ENCODE measurements at places on chromosomes 7 and 10.

GRCh38 chr10:15306735-15307280 is 64.3 kb downstream of the FAM171A1 start:
- no peak for DNase-seq

DNA sequence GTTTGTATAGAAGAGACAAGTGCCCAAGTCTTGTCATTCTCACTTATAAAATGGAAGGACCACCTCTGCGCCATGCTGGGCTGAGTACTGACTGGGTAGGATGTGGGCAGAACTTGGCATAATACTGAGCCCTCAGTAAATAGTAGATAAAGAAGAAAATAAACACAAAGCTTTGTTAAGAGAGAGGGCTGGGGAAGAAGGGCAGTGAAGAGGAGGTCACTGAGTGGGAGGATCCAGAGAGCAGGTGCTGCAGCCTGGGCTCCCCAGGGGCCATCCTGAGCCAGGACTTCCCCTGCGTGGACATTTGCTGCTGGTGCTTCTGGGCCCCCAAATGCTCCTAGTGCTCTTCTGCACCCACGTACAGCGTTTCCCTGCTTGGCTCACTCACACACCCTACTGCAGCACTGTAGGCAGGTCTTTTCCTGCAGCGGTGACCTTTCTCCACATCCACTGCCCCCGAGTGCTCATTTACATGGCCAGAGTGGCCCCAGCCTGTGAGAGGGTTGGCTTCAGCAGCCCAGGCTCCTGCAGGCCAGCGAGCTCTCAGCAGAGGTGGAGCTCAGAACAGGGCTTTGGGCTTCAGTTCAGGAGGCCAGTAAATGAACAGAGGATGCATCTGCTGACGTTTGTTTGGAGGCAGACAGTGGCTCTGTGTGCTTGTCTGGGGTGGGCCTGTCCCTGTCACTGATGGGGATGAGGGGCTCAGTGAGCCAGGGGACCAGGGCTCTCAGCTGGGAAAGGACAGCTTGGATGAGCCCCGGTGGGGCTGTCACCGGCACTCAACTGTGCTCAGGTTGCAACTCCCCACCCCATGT is 164.6 kb downstream of the ADARB2 start:
- DNase-seq = no peak

GRCh38 chr10:51522858-51523257 is 176.5 kb downstream of the CSTF2T start:
- no peak for DNase-seq

- no peak for DNase-seq
Observed at GRCh38 chr7:929311-929711, 25.2 kb downstream of the ADAP1 start.

DNA sequence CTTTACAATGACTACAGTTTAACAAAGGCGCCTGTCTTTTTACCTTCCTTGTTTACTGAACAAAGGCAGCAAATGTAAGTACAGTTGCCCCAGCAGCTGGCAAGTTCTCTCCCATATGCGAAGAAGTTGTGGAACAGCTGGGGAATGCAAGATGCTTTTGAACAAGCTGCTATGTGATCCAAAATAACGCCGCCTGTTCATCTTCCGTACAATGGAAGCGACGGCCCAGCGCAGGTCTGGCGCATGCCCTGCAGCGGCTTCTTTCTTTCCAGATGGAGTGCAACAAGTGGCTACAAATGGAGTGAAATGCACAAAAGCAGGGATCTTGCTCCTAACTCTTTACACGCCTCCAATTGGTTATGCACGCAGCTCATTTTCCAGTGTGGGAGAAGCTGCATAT is 97.0 kb upstream of the SVIL start:
- DNase-seq = no peak

DNA sequence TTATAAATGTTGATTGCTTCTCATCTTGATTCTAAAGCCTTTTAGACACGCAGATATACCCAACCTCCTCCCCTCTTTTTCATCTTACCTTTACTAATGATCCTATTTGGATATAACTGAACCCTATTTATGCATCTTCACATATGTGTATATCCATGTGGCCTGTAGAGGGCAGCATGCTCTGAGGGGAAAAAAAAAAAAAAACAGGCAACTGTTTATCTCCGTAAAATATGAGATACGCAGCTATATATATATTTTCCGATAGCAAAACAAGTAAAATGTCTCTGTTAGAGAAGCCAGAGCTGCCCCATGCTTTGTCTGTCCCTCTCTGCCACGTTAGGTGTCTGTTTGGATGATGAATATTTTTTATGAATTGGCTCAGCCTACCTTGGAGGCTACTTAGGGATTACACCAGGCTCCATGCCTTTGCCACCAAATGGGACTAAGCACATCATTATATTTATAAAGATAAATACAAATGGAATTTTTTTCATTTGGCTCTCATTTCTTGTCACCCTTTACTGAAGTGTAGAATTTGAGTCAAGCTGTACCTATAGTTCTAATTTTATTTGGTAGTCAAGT is 174.8 kb upstream of the FZD1 start:
- no peak for DNase-seq

- no peak for DNase-seq
Observed at GRCh38 chr7:3910054-3910453, 609.0 kb downstream of the SDK1 start.

GRCh38 chr10:117698809-117699208 is 156.3 kb downstream of the EMX2 start:
- no peak for DNase-seq

GRCh38 chr7:157544980-157545680 is 208.3 kb downstream of the DNAJB6 start:
- DNase-seq = no peak

DNA sequence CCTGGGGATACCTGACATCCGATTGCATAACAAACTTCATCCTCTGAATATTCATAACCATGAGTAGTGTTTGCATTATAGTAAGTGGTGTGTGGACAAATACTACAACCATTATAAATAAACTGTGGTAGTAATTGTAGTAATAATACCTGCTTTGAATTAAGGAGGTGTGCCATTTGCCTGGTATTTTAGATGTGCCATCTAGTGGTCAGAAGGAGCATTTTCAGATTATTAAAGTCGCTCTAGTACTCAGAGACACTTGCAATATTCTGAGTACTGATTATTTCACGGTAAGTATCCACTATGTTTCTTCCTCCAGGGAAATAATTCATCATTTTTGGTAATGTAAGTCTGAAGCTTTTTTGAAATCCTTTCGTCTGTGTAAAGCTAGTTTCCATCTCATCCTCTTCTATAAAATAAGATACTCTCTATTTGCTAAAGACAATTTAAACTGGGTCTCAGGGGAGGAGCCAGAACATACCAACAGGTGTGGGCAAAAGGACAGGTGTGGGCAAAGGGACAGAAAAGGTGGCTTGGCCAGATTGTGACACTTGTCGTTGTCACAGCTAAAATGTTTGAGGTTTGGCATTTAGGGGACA is 115.3 kb upstream of the WDR11 start:
- DNase-seq = no peak

DNA sequence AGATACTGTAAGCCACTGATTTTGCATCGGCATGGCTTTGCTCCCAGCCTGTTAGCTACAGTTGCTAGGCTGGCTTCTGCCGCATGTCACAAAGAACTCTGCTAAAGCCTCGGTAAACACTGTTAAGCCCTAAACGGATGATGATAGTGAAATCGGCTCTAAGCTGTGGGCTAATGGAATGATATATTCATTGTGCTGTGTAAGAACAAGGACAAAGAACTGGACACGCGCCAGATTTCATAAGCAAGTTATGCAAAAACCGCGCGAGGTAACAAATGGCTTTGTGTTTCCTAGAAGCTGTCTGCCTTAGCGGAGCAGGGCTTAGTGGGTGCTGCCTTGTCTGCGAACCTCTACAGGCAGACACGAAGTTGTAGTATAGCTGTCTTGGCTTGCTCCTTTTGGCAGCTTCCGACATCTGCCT is 331.3 kb upstream of the COBL start:
- no peak for DNase-seq

DNA sequence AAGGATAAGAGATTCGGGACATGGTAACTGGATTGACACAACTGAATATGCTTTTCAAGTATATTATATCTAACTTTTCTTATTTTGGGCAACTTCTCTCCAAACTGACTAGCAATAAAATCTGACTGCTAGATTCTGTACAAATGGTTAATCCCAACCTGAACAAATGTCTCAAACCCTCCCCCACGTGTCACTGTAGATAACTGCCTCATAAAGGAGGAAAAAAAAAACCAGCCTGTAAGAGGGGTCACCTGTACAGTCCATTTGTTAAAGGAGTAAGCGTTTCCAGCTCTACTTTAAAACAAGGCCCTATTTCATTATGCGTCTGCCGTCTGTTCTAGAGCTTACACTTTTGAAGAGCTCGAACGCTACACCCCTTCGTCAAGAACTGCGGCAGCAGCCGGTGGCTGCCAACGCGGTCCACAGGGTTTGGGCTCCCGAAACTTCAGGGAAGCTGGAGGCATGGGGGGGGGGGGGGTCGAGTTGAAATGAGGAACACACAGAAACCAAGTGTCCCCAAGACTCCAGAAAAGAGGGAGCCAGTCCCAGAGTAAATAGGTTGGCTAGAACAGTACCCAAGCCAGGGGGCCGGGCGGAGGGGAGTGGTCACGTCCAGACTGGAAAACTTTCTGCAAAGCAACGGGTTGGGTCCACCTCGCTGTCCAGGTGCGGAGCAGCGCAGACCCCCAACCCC is 492 bp downstream of the COG5 start:
- DNase-seq = no peak

DNA sequence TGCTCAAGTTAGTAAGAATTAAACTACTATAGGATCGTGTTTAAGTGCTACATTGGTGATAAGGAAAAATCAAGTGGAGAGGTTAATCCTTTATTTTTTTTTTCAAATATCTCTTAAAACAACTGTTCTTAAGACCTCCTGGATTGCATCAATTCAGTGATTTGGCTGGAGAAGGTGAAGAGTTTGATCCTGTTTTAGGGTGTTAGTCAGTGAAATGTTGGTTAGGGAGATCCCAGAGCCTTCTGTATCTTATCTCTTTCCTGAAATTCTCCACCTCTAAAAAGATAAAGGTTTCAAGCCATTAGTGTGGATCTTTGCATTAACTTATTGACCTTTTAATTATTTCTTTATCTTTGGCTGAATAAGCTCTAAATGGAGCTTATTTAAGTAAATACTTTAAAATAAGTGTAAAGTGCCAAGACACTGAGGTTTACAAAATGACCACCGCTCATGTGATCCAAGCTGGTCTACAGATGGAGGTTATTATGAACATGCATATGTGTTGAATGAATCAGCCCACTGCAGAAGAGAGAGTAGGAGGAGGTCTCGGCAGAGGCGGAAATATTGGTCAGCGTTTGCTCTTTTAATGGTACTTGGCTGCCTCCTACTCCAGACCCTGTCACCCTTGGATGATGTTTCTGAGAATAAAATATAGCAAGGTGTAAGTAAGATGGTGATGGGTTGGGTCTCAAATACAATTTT is 51.8 kb upstream of the BMPER start:
- DNase-seq = no peak

DNA sequence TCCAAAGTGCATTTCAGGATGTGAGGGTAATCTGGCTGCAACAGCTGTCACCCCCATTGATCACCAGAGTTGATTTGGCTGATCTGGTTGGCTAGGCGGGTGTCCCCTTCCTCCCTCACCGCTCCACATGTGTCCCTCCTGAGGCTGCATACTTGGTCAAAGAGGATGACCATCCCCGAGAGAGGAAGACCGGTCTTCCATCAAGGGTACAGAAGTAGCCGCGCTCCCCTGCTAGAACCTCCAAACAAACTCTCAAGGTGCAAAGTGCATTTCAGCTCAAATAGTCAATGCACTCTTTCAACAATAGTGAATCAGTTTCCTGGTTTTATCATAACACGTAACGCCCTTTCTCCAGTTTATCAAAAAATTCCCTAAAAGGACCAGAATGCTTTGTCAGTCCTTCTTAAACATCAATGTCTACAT is 44.6 kb downstream of the CARD11 start:
- no peak for DNase-seq

DNA sequence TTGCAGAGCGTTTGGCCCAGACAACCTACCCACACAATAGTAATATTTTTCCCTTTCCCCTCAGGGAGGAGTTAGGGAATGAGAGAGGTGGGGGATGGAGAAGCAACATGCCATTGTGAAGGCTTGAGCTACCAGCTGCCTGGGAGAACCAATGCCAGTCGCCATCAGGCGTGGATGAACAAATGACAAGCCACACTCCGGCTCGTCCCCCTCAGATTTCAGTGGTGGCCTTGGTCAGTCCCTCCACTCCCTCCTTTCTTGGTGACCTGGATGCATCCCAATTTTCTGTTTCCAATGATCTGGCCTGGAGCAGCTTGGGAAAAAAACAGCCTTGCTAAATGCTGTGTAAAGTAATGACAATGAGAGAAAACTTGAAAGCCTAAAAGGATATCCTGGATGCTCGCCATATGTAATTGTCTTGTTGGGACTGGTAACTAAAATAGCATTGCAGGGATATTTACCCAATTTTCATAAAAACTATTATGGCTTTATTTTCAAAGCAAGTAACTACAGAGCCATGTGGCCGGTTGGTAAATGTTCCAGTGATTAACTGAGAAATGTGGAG is 110.7 kb downstream of the ICA1 start:
- DNase-seq = no peak

- no peak for DNase-seq
Observed at GRCh38 chr10:48390933-48391845, 84.7 kb downstream of the MAPK8 start.

GRCh38 chr7:30831227-30831626 is 60.0 kb downstream of the MINDY4 start:
- DNase-seq = no peak

DNA sequence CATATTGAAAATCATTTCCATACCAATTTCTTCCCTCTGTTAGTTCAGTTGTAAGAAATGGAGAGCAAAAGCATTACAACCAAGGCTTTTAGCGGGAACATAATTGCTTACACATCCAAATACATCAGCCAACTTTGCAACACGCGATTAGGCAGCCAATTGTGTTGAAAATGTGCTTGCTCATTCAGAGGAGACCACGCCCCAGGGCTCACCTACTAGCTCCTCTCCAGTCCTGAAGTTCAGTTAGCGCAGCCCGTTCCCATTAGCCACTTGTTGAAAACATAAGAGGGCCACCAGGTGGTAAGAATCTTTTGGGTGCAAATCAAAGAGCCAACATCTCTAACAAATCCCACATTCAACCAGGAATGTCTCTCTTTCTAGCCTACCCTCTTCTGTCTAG is 213.2 kb upstream of the MDFIC start:
- no peak for DNase-seq

GRCh38 chr7:49037346-49038210 is 113.2 kb downstream of the CDC14C start:
- DNase-seq = no peak
